ENCODE measurements at places on chromosomes 3 and 15. TPM values are rescaled to one million over a fixed set of nuclear protein-coding genes. Genes with fewer than 3 reads are reported as not detected.

DNA sequence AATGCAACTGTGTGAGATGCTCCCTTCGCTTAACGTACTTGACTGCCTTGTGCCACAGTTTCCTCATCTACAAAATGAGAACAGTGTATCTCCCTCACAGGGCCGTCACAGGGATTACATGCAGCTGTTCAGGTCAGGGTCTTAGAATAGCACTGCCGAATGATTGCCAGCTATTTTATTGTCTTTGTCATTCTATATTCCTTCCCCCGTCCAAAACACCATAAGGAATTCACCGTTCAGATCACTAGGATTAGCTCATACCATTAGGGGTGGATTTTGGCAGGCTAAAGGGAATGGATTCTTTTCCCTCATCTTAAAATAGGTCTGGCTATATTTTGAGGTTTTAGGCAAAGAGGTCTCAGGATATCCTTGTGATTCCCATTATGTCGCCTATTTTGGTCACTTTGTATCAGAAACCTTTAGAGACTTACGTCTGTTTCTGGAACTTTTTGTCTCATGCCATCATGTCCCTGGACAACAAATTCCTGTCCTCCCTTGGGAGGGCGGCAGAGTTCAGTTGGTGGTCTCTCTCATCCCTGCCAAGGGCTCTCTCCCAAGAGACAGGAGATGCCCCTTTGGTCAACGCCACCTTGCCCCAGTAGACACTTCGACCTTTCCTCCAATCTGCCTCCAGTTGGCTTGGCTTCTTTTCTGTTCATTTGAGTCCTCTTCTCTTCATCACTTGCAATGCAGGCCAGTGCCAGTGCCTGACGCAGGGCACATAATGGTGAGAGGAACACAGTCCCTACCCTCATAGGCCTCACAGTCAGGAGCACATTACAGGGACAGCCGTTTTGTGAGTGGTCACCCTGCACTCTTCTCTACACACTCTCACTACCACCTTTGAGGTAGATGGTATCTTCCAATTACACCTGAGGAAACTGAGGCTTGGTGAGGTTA, 171.6 kb upstream of the BHLHE40 start:
- DNase-seq, result no peak

DNA sequence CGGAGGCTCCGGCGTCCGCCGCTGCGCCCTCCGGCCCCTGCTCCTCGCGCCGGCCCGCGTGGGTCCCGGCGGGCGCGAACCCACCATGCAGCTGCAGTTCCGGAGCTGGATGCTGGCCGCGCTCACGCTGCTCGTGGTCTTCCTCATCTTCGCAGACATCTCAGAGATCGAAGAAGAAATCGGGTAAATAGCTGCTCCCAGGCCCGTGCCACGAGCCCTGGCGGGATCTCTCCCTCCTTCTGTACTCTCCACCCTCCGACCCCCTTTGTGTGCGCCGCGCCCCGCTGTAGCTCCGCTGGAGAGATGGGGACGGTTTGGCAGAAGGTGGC, 263 bp downstream of the ST8SIA2 start:
- DNase-seq, result no peak

GRCh38 chr3:113954091-113954685, 6.4 kb downstream of the ZDHHC23 start:
- DNase-seq, result no peak

- no peak for DNase-seq
Observed at GRCh38 chr3:12750223-12750622, 8.8 kb downstream of the TMEM40 start.

- no peak for DNase-seq
Observed at GRCh38 chr3:185718736-185719593, 105.9 kb downstream of the IGF2BP2 start.

DNA sequence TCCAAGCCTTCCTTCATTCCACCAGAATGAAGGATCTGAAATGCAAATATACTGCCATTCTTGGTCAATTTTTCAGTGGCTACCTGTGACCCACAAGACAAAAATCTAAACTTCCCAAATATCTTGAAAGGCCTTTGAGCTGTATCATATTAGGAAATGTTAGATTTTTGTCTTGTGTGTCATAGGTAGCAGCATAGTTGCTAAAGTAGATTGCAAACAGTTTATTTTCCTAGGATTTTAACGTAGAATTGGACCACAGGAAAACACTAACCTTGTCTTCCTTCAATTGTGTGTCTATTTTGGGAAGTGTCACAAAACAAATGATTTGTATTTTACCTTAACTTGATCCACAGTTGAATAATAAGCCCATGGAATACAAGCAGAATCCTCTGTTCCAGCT, 42.4 kb downstream of the CP start:
- DNase-seq, result no peak

DNA sequence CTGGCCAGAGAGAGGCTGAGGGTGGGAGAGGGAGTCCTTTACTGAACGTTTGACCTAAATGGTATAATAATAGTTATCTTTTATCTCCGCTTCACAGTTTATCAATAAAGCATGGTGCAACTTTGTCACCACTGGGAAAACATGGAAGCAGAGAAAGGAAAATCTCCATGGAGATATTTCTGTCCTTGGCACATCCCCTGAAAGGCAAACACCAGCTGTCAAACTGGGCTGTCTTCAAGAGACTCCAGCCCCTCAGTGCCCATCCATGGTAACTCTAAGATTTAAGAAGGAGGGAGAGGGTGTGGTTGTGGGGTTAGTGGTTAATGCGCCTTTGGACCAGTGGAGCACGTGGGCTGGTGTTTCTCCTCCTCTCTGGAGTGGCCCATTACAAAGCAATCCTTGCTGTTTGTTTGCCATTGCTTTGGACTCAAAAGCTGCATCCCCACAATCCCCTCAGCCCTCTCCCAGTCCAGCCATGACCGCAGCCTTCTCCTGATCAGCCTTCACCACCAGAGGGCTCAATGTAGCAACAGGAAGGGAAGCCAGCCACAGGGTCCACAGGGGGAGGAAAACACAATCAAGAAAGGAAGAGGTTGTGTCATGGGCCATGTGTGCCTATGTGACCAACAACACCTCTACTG, 38.2 kb upstream of the FAM174B start:
- peak; percentile 55 for DNase-seq

DNA sequence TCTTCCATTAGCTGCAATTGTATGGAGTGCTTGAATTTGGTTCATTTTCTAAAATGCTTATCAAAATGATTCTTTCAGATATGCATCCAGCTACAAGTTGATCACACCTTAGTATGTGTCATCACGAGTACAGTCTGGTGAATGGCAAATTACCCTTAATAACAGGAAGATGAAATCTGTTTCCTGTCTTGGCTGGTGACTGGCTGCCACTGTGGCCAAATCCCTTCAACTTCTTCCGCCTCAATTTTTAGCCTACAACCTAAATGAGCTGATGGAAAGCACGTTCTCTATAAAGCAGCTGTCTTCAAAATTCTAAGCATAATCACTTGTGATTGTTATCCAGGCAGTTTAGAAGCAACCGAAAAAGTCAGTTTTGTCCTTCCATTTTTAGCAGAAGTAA, 387.1 kb upstream of the NECTIN3 start:
- DNase-seq, result no peak

- DNase-seq, result no peak
Observed at GRCh38 chr3:13105896-13106250, 32.6 kb upstream of the IQSEC1 start.

- DNase-seq, result no peak
Observed at GRCh38 chr3:68999605-69000004, 13.9 kb downstream of the EOGT start.

- DNase-seq, result no peak
Observed at GRCh38 chr15:70974004-70974832, 81.6 kb downstream of the LRRC49 start.

DNA sequence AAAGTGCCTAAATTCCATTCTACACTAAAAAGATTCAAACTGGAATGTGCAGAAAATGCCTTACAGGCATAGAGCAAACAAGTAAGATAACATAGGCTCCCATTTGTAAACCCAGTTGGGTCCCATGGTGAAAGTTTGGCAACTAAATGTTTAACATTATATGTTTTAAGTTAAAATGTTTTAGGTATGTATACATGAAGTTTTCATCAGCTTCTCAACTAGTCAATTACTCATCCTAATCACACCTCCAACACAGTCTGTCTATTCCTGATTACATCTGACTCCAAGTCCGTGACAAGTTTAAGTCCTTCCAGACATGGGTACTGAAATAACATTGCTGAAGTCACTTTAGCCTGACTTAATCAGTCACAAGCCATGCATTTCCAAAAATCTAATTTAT, 25.0 kb downstream of the MYLK start:
- peak; percentile 22 for DNase-seq

DNA sequence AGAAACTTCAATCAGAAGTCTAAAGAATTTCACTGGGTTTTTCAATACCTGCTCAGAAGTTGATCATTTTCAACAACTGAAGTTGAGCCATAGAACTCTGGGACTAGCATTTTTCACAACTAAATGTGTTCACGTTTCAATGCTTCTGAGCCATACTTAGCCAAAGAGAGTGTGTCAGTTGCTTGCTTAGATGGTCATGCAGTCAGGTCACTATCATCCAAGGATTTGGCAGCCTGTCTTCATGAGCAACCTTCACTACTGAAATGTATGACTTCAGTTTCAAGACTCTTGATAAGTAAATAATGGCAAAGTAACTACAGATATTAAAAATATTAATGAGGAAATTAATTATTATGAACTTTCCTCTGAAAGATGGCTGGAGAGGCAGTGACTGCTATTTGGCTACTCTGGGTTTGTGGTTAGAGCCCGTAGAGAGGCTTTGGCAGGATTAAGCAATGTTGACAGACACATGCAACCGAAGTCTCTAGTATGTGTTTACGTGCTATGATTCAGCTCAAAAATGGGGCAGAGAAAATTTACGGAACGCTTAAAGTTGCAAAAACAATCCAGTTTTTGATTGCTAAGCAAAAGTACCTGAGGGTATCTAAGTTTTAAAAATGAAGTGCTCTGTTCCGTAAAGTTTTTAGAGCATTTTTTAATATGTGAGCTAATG, 133.8 kb downstream of the GMNC start:
- no peak for DNase-seq

- no peak for DNase-seq
Observed at GRCh38 chr3:152443212-152444023, 174.7 kb downstream of the MBNL1 start.

- no peak for DNase-seq
Observed at GRCh38 chr3:81217101-81217500, 544.3 kb downstream of the GBE1 start.

DNA sequence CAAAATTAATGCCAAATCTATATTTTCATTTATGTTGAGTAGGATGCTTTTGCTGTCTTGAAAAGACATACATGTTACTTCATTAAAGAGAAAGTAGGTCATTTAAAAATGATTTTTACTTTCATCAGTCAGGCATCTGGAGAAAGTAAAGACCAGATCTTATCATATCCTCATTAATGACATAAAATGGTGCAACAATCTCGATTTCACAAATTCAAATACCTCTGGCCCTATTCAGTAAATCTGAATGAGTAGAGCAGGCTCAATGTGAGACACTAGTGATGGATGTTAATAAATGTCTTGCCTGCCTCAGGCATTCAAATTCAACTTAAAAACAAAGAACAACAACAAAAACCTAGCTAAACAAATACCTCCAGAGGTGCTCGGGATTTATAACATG, 714.1 kb downstream of the NAALADL2 start:
- DNase-seq, result no peak

DNA sequence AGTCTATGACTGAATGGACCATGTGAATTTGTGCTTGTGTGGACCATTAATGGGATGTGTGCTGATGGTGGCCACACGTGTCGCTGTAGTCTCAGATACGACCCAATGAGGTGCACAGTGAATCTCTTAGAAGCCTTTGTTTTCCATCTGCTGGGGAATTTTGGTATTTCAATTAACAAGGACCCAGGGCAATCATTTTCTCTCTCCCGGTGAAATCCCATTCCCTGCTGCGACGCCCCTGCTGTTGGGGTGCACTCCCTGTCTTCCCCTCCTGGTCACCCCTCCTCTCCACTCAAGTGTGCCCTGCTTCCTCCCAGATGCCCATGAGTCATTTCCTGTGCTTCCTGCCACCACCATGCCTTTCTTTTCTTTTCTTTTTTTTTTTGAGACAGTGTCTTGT, 32.7 kb downstream of the EBLN2 start:
- peak; percentile 21 for DNase-seq

DNA sequence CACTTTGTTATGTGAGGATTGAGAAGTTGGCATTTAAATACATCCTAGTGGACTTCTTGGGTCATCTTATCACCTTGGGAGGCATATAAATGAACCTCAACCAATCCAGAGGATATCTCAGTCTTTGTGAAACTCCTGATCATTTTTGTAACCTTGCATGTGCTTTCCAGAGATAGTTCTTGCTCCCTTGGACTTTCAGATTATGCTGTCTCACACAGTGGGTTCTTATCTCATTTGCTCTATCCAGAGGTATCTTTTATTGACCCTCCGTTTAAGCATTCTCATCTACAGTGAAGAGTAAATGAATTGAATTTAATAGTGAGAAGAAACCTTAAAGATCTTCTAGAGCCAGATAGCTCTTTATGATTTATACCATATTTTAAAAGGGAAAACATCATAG, 10.4 kb downstream of the ARMC8 start:
- no peak for DNase-seq

GRCh38 chr3:139811331-139811730, 123.7 kb upstream of the CLSTN2 start:
- DNase-seq, result no peak

GRCh38 chr15:36917411-36918267, 182.7 kb downstream of the MEIS2 start:
- DNase-seq, result no peak

Gene AADAC
- polyA plus RNA-seq, result 3.5 TPM

Gene SPATA12
- 0.24 TPM for polyA plus RNA-seq

Gene SLC22A13
- 0.29 TPM for polyA plus RNA-seq

Gene SLC7A14
- polyA plus RNA-seq, result 2.7 TPM

Gene PRR20G
- polyA plus RNA-seq, result not detected

Gene SLC30A4
- 2.8 TPM for polyA plus RNA-seq

Gene SMCO1
- polyA plus RNA-seq, result not detected

Gene MYO5C
- 1.1 TPM for polyA plus RNA-seq

Gene BDH1
- 19.8 TPM for polyA plus RNA-seq

Gene ERICH6
- 0.08 TPM for polyA plus RNA-seq

All from SK-N-SH (cell line).